RPMI8226 (cell line): ENCODE measurements at places on chromosomes 3 and 15.

DNA sequence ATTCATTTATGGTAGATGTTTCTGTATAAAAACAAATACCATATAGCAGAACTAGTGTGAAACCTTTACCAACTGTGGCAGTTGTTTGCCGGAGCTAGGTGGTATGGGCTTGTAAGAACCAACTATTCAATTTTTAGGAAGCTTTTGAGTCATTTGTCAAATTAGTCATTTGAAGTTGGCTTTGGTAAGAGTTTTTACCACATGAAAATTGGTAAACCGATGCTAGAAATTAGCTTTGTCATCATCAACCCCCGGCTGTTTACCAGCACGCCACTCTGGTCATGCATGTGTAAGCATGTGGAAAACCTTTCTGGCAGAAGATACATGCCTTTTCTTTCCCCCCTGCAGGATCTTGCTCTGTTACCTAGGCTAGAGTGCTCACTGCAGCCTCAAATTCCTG, 63.3 kb downstream of the IL1RAP start:
- DNase-seq, result no peak

DNA sequence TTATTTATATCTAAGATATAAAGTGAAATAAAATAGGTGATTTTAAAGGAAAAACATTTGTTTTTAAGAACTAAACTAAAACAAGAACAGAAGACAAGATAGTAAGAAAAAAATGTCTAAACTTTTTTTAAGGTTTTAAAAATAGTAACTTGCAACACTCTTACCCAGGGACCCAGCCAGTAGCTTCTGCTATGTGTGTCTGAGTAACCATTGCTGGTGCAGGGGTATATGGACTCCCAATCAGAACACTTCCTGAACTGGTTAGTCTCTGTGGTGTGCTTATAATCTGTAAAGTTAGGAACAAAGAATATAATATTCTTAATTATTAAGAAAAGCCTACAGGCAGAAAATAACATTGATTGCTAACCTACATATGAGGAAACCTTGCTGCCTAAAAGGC, 118.4 kb downstream of the ATP1B3 start:
- no peak for DNase-seq

DNA sequence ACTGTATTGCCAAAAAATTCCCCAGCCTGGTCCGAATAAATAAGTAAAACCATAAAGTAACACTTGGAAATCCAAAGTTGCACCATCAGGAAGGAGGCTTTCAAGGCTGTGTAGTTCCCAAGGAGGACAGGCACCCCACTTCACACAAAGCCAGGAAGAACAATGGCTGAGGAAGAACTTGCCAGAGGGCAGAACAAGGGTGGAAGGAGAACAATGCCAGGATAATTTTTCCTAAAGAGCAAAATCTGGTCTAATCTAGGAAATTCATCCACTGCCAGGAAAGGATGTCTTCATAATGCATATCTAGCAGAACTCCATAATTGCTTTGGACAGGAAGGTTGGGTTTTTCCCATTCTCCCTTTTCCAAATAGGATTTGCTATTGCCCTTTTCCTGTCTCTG, 15.7 kb upstream of the ARID3B start:
- DNase-seq, result no peak

GRCh38 chr3:34844323-34844620, 795.1 kb upstream of the ARPP21 start:
- no peak for DNase-seq

DNA sequence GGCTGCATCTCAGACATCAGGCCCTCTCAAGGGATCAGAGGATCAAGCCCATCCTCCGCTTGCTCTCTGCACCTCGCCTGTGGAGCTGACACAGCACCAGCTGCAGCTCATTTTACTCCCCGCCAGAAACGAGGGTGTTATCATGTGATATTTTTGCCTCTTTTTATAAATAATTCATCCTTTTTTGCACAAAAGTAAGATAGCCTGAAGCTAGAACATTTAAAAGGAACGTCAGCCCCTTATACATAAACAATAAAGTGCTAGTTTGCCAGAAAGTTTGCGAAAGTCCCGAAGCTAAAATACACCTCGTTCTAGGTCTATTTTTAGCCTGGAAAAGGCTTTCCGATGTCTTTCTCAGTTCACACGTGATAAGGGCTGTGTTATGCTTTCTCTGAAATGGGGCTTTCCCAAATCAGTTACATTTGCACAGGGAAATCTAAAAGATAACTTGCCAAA, 9.6 kb upstream of the FAM174B start:
- DNase-seq, result peak; percentile 75

DNA sequence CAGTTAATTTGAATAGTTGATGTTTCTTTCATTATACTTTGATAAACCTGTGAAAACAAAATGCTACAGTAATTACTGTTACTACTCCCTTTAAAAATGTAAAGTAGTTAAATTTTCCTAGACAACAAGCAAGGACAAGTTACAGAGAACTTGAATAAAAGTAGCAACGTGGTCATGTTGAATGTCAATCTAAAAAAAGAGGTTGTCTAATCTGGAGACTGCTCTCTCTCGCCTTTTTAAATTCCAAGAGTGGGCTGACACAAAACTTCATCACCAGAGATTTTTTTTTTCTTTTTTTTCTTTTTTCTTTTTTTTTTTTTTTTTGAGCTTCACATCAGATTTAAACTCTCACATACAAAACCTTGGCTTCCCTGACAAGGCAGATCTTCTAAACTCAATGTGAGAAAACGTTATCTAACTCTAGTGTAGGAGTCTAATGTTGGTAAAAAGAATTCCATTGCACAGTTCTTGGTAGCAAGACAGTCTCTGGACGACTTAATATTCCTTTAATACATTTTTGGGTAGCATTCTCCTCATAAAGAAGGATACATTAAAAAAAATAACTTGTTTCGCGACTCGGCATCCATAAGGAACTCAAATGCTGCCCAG, 4.1 kb downstream of the FOXP1 start:
- DNase-seq, result no peak

DNA sequence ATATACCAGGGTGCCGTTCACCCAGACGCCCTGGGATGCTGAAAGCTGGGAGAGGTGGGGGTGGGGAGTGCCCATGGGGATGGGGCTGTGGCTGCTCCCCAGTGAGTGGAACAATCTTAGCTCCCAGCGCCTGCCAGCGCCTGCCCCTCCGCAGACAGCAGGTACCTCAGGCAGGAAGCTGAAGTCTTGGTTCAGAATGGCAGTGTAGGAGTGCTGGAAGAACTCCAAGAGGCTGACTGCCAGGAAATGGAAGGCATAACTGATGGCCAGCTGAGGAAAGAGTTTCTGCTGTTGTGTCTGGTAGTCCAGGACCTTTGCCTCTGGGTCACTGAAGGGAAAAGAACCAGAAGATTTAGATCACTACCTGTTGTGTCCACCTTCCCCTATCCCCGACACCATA, 8.4 kb downstream of the ACOX2 start:
- DNase-seq, result peak; percentile 54

DNA sequence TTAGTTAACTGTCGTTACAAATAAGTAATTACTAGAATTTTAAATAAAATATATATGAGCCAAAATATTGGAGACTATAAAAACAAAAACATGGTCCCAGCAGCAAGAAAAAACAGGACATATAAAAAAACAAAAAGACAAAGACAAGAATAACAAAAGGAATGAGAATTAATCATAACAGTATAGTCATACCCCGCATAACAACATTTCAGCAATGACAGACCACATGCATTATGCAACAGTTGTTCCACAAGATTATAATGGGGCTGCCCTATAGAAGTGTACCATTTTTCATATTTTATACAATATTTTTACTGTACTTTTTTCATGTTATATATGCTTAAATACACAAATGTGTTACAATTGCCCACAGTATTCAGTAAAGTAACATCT, 5.6 kb downstream of the HLTF start:
- DNase-seq, result no peak

DNA sequence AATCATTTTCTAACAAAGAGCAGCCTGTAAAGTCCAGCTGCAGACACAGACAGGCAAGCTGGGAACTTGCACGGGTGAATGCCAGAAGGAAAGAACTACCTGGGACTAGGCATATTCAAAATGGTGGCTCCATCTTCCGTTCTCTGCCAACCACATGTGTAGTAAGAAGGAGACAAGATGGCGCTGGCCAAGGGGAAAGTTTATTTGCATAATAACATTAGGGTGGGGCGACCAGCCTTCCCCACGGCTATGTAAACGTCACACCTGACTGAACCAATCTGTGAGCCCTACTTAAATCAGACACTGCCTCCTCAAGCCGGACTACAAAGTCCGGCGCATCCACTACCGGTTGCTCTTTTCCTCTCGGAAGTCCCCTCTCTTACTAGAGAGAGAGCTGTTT, 130.8 kb downstream of the SNRK start:
- DNase-seq, result no peak

- DNase-seq, result no peak
These were observed 127.4 kb downstream of the NR2E3 start for GRCh38 chr15:71937650-71938311.

DNA sequence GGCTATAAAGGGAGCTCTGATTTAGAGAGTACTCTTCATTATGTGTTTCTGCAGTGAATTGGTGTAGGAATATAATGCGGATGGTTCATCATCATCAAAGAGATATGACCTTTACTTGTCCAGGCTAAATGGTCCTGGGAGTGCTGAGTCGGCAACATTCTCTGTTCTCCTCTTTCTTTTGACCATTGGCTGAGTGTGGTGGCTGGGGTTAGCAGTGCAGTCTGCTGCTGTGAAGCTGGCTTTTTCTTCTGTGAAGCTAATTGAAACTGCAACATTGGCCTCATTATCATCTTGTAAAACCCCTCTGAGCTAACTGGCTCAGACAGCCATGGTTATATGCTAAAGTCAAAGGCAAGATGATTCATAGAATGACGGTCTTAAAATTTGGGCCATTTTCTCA, 83.8 kb downstream of the THRB start:
- peak; percentile 45 for DNase-seq

DNA sequence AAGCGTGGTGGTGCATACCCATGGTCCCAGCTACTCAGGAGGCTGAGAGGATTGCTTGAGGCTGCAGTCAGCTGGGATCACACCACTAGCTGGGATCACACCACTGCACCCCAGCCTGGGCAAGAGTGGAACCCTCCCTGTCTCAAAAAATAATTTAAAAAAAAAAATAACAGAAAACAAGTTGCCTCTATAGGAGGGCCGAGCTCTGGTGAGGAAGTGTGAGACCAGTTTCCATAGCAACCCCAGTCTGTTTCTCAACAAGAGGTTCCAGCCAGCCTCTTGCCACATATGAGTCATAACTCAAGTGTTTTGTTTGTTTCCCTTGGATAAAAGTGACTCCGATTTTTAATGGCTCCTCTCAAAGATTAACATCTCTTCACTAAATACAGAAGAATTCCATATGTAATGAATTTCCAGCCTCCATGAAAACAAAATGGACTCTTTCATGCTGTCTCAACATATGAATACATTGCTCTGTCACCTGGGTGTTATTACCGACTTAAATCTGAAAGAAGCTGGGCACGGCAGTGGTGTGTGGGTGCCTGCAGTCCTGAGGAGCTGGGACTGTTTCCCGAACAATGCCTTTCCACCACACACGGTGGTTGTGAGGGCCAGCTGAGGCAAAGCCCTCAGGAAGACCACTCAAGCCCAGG, 19.7 kb downstream of the TMEM43 start:
- peak; percentile 80 for DNase-seq

DNA sequence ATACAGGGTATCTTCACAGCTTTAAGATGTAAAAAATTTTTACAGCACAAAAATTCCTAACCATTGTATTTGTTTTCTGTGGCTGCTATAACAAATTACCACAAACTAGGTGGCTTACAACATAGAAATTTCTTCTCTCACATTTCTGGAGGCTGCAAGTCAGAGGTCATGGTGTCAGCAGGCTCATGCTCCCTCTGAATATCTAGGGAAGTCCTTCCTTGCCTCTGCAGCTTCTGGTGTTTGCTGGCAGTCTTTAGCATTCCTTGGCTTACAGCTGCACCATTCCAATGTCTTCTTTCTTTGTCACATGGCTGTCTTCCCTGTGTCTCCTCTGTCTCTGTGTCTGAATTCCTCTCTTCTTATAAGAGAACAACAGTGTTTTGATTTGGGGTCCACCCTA, 310.2 kb upstream of the SUCLG2 start:
- DNase-seq, result no peak

GRCh38 chr3:46862369-46863025, 747 bp downstream of the MYL3 start:
- DNase-seq, result no peak

DNA sequence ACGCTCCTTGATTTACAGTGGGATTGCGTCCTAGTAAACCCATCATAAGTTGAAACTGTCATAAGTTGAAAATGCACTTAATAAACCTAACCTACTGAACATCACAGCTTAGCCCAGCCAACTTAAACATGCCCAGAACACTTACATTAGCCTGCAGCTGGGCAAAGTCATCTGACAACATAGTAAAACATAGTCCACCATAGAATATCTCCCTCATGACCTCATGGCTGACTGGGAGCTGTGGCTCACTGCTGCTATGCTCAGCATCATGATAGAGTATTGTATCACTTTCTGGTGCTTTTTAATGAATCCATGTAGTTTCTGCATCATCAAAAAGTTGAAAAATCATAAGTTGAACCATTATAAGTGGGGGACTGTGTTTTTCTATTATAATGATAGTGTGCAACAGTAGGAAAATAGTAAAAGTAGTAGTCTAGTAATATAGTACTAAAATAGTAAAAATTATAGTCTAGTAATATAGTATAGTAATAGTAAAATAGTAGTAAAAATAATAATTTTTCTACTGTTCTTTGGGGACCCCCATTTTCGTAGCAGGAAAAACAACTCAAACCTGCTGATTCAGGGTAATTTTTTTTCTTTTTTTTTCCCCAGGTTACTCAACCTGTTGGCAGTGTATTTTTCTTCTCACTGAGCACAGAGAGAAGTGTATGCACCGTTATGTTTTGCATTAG, 233.5 kb downstream of the MYRIP start:
- no peak for DNase-seq

DNA sequence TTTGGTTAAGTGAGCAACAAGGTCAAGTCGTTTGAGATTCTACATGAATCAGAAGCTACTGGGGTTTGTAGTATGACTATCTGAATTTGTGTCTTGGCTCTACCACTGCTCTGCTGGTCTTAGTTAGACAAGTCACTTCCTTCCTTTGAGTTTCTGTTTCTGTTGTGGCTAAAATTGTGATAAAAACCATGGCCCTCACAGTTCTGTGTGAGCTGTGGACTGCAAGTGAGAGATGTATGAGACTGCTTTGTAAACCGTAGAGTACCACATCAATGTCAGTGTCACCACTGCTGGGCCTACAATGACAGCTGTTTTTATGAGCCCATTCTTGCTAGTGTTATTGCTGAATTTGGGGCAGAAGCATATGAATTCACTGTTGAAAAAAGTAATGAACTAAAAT, 32.7 kb downstream of the RARB start:
- DNase-seq, result peak; percentile 57

DNA sequence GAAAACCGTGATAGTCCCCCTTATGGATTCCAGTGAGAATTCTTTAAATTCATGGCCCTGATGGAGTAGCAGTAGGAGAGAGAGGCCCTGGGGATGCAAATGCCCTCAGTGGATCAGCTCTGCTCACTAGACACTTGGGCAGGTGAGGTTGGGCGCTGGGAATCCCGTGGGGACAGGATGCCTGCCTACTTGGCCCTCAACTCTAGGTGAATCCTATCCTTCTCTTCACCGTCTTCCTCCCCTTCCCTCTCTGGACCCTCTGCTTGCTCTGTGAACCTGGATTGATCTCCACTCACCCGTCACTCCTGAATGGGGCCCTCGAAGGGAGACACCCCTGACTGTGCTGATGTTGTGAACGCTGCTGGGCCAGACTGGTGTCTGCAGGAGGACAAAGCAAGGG, 77.4 kb downstream of the SEC22A start:
- no peak for DNase-seq
